Left ventricle myocardium superior (tissue), 1 donor: ENCODE measurements at places on chromosomes 11 and 22.

DNA sequence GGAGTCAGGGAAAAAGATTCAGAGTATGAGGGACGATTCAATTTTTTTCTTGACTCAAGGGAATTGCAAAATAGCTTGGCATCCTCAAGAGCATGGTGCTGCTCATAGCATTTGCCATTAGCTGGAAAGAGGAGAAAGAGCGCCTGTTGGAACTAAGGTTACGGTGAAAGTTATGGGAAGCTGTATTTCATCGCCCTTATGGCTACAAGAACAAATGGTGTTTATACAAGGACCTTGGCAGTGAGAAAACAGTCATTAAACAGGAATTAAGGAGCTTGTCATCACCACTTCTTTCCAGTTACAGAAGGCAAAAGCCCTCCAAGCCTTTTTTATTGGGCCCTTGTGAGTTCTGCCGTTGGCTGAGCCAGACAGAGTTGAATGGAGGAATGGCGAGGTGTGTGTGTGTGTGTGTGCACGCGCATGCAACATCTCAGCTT lies 74.2 kb downstream of the ALX4 start:
- DNase-seq = no peak

GRCh38 chr11:130261571-130261970 lies 53.1 kb downstream of the ZBTB44 start:
- no peak for DNase-seq

- DNase-seq = no peak
Observed at GRCh38 chr11:31825838-31826484, 14.8 kb upstream of the PAX6 start.

DNA sequence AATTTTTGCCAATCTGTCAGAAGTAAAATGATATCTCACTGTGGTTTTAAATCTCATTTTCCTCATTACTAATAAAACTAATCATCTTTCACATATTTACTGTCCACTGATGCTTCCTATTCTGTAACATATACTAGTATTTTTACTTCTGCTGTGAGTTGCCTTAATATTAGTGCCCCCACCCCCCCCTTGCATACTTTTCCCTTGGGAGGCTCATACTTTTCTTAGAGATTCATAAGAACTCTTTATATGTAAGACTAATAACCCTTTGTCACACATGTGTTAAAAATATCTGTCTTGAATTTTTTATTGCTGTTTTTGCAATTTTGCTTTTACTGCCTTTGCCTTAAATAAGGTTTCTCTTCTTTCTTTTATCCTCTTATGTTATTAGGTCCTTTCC lies 87.2 kb downstream of the PHF21A start:
- DNase-seq = no peak

GRCh38 chr11:59174664-59175033 lies 2.7 kb downstream of the DTX4 start:
- no peak for DNase-seq
